ENCODE measurements at places on chromosomes 12 and 14.

DNA sequence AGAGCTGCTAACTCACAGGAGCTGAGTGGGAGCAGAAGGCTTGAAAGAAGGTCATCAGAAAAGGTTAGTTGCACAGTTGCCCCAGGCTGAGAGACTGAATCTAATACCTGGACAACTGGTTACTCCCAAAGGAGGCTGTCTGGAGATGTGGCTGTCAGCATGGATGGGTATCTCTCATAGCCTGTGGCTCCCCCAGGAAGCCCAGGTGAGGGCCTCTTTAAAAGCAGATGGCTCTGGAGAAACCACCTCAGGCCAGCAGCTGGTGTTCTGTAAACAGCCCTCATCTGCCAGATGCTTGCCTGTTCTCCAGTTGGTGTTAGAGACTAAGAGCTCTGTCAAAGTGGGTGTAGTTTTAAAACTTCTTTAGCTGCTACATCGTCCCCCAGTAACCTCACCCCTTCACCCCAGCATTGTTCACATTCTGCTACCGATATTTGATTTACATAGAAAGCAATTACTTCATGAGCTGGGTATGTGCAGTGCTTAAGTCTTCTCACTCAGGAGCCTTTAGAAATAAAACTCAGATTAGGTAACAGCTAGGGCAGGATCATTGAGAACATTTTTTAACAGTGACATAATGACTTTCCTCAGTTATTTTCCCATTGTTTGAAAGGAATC is 25.8 kb downstream of the DACT1 start:
- DNase-seq, result peak; percentile 64

DNA sequence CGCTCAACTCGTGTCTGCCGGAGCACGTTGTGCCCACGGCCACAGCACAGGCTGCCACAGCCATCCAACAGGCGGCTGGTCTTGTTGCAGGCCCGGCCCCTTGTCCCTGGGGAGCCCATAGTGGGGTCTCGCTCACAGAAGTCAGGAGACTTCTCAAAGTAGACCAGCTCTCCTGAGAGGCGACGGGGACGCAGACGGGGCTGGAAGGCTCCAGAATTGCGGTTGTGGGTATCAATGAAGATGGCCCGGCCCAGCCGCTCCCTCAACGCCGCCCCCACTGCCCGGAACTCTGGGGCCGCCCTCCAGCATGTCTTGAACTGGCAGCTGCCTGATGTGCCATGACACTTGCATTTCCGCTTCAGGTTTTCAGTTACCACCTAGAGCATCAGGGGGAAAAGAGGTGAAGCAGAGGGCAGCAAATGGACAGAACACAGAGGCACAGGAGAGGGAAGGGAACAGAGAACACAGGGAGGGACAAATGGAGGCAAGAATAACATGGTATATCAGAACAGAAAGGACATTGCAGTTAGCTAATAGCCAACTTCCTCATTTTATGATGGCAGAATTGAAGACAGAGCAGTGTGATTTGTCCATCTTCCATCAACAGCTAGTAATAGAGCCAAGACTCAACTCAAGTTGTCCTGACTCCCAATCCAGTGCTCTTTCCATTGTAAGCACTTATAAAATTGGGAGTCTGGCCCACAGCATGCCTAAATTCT is 5.2 kb downstream of the WNT10B start:
- no peak for DNase-seq

GRCh38 chr12:104063712-104064030 is 660 bp upstream of the HCFC2 start:
- DNase-seq, result no peak

- peak; percentile 7 for DNase-seq
Measured at GRCh38 chr12:124039276-124039675, 66.3 kb downstream of the ZNF664 start.

DNA sequence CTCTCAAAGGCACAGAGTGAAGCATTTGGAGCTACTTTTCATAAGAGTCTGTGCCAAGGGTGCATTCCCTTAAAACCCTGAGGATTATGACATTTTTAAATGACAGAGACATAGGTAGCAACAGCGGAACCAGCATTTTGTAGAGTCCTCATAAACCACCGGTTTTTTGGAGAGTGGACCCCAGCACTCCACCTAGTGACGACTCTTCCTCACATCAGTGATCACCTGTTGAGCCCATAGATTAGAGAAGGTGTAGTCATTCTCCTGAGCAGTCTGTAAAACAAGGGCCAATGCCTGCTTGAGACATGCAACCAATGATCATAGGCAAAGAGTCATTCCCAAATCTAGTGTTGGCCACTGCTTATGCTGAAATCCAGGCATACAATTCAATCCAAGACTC is 399.1 kb downstream of the GXYLT1 start:
- no peak for DNase-seq

DNA sequence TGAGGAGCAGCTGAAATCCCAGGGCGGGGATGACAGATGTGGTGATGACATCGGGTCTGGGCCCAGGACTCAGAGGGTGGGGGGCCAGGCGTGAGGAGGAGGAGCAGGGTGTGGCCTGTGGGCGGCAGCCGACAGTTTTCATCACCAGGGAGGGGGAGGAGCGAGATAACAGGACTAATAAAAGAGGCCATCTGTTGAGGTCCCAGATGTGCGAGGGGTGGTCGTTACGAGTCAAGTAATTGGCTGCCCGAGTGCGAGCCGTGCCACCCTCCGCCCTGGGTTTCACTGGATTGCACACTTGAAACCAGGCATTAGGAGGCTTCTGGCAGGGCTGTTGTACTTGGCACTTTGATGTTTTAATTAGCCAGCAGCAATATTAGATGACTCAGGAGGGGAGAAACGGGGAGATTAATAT is 67.2 kb downstream of the NOS1 start:
- no peak for DNase-seq

GRCh38 chr14:88470542-88471440 is 84.0 kb downstream of the PTPN21 start:
- DNase-seq, result no peak

DNA sequence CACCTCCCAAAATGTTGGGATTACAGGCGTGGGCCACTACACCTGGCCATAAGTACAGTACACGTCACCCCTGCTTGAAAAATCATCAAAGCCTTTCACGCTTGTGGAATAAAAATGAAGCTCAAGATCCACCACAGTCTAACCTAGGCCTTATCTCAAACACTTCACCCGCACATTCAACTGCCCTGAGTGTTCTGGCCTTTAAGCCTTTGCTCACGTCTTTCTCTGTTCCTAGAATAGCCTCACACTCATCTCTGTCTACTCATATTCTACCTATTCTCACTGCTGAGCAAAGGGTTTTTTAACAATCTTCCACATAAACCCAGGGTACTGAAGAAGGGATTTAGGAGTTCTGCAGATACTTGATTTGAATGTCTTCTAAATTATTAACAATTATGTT is 9.9 kb downstream of the CALCOCO1 start:
- DNase-seq, result no peak

- peak; percentile 81 for DNase-seq
Measured at GRCh38 chr14:68862954-68863594, 70.2 kb upstream of the ZFP36L1 start.

DNA sequence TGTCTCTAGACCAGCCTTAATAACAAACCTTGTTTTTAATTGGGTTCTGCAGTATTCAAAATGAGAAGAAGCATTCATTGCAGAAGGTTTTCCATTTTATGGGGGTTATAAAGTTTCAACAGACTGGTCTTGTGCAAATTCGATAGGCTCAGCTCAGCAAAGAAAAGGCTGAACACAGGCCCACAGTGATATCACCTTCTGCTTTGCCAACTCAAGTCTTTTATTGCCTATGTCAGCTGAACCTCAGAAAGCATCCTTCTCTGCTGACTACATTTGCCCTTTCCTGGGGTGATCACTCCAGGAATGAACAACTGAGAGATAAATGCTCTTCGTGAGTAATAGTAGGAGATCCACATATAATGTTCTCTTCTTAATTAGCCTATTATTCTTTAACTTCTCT is 134.5 kb upstream of the CCDC175 start:
- no peak for DNase-seq

All from Caki2 (cell line).